ENCODE measurements at places on chromosomes 5 and 9.

- no peak for DNase-seq
Observed at GRCh38 chr5:146785065-146785464, 93.5 kb downstream of the PPP2R2B start.

DNA sequence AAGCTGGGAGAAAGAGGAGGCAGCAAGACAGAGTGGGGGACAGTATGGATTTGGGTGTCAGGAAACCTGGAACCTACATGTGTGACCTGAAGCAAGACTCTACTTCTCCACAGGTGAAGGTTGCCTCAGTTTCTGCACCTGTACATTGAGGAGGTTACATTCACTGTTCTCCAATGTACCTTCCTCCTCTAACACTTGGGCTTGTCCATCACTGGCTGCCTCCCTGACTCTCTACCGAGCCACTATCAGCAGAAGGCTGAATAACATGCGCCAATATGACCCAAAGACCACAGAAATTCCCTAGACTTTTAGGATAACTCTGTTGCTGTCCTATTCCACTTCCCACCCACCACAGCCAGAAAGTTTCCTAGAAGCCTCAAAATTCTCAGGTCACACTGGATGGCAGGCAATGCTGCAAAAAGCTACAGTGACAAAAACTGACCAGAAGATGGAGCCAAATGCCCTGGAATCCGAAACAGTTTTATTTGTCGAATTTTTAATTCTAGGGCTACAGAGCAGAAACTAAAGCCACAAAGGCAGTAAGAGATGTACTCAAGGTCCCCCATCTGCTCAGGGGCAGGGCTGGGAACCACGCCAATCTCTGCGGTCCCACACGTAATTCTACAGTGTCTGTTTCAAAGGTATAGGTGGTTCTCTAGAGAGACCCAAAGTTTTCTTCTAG, 64.4 kb downstream of the FAM114A2 start:
- DNase-seq = peak; percentile 68

DNA sequence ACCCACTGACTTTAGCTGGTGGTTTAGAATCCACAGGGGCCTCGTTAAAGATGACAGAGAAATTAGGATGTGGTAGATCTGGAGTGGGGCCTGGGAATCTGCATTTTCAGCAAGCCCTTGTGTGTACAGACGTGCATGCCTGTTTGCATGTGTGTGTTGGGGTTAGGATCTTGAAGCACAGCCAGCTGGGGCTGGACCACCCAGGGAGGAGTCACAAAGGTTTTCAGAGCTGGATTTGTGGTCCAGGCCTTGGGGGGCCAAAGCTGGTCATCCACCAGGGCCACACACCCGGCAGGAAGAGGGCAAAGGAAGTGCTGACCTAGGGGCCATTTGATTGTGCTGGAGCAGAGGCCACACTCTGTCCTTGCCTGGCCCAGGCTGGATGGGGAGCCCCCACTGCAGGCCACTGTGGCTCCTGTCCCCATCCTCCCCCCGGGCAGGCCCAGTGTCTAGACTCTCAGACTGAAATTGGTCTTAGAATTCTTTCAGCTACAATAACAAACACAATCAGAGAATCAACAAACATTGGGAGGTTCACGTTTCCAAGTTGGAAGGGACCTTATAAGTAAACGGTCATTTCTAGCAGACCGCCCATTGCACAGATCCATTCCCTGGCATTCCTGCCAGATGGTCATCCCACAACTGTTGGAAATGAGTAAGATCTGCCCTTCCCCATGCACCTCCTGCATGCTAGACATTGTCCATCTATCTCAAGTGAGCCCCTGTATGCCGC, 10.3 kb downstream of the CDX1 start:
- no peak for DNase-seq

GRCh38 chr5:163434401-163434866, 3.0 kb upstream of the CCNG1 start:
- no peak for DNase-seq

DNA sequence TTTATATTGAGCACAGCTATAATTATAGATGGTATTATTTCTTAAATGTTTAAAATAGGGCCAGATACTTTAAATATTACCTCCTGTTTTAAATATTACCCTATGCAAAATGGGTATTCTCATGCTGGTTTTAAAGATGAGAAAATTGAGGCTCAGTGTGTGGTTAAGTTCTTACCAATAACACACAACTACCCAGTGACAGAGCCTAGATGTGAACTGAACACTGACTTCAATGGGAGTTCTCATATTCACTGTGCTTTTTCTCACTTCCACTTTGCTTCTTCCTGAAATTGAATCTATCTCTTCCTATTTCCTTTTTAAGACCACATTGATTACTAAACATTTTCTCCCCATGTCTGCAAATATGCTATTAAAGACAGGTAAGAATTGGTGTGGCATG, 135.8 kb upstream of the TUSC1 start:
- no peak for DNase-seq

DNA sequence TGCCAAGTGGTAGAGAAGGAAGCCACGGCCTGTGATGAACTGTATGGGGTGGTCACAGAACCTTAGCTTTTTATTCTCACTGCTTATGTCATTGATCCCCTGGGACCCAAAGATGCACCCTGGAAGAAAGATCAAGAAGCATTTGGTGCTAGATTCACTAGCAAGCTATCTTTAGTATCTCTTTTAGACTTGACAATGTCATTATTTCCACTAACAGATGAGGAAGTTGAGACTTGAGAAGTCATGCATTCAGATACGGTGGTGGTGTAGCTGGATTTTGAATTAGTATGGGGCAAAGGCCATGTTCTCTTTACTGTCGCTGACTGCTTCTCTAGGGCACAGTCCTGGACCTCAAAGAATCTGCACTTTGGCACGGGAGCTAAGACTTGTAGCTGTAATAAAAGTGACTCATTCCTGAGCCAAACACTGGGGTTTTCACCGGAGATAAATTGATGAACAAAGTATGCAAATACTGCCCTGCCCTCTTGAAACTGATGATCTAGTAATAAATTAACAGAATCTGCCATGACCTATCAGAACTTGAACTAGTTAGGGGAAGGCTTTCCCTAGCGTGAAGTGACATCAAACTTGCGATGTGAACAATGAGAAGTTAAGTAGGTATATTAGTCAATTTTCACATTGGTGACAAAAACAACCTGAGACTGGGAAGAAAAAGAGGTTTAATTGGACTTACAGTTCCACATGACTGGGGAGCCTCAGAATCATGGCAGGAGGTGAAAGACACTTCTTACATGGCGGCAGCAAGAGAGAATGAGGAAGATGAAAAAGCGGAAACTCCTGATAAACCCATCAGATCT, 5.4 kb downstream of the GDA start:
- DNase-seq = no peak

- DNase-seq = no peak
Observed at GRCh38 chr5:66520854-66521253, 75.3 kb upstream of the MAST4 start.

- DNase-seq = no peak
Observed at GRCh38 chr5:77356740-77357139, 135.4 kb downstream of the WDR41 start.

DNA sequence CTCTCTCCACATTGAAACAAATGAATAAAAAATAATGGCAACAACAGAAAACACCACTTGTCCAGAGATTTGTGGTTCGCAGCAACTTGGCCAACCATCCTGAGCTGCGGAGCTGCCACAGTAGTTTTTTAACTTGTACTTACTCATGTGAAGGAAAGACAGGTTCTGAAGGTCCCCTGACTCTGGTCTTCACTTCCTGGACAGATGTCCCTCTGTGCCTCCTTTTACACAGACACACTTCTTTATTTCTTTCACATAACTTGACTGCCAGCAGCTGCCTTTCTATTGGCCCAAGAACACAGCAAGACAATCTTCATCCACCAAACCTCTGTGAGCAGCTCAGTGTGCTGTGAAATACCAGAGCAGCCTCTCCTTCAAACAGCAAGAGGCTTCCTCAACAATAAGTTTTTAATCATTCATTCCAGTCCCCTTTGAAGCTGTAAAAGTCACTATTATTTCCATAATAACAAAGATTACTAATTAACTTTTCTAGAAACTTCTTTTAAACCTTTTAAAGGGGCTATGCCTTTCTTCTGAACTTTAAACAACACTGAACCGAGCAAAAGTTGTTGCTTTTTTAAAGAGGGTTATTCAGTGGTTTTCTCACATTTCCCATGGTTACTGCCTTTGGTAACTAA, 198.7 kb downstream of the NR2F1-AS1 start:
- DNase-seq = no peak

DNA sequence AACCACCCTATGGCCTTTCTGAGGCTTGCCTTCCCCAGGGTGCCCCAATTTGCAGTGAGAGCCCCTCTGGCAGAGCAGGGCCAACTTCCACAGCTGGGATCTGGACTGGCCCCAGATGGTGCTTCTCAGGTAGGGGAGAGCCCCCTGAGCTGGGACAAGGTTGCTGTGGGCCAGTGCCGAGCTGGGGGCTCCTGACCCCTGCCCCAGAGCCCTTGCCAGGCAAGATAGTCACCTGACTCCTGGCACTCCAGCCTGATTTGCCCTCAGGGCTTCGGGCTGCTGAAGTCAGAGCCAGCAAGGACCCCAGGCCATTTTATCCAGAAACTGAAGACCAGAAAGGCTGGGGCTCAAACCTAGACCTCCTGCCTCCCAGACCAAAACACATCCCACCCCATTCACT, 33.4 kb upstream of the AKNA start:
- no peak for DNase-seq

GRCh38 chr5:76855961-76856360, 6.1 kb downstream of the S100Z start:
- no peak for DNase-seq

- DNase-seq = no peak
Observed at GRCh38 chr5:168162464-168162863, 129.0 kb upstream of the WWC1 start.

- DNase-seq = peak; percentile 58
Observed at GRCh38 chr9:136189394-136190236, 15.3 kb downstream of the LHX3 start.

GRCh38 chr9:34145165-34145564, 18.7 kb upstream of the DCAF12 start:
- DNase-seq = no peak

DNA sequence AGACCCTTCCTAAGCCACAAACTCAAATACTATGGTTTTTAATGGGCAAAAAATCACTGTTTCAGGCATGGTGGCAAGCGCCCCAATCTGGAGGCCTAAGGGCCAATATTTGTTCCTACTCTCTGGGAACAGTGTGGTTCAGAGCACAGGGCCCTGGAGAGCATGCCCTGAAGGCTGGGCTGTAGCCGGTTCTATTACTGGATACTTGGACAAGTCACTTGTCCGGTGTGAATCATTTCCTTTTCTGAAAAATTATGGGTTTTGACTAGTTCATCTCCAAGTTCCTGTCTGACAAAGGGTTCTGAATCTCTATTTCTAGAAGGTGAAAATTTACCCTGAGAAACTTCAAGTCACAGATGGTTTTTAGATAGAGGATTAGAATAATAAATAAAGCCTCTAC, 75.0 kb downstream of the OTULIN start:
- DNase-seq = no peak

GRCh38 chr9:129486756-129487657, 133.9 kb downstream of the C9orf50 start:
- no peak for DNase-seq

DNA sequence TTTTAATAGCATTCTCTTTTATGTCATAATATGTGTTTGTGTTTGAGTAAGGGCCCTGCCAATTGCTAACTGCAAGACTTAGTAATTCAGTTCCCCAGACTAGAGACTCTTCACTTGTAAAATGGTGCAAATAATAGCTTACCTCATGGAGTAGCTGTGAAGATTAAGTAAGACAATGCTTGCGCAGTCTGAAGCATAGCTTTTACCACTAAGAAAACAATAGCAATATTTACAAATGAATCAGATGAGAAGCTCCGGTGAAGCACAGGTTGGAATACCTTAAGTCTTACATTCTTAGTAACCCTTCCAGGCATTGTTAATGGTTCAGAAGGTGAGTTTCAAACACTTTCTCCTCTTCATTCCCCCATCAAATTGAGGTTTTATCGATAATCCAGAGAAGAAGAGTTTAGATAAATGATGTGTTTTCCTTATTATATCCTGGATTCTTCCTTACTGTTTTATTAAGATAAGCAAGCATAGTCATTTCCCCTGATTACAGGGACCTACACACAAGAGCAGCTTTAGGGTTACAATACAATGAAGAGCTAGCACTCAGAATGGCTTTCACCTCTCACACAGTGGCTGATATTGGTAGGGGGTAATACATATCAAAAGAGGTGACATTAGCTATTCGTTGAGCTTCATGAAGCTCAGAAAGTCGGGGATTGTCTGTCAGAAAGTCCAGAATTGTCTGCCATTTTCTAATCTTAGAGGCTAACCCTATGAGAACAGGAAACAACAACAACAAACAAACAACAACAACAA, 96.4 kb upstream of the EDIL3 start:
- DNase-seq = no peak

DNA sequence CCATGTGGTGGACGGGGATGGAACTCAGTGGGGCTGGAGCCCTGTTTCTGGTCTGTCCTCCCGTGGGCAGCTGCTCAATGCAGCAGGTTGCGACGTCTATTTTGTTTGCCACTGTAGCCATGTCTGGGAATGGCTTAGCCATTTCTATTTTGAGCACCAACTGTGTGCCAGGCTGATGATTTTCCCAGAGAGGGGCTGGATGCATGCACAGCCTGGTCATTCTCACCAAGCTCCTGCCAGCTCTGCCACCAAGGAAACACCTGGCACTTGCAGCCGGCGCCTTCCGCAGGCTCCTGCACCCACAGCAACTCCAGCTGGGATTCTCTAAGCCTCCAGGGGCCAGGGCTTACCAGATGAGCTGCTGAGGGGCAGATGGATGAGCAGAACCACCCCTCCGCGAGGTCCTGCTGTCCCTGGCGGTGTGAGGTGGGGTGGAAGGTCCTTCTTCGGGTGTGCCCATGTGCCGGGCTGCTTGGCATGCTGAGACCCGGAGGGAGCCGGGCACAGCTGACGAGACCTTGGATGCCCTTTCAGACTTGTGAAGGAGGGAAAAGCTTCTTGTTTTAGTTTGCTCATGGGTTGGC, 151.2 kb downstream of the RXRA start:
- DNase-seq = no peak

- DNase-seq = no peak
Observed at GRCh38 chr9:11158063-11158462, 545.3 kb upstream of the PTPRD start.

DNA sequence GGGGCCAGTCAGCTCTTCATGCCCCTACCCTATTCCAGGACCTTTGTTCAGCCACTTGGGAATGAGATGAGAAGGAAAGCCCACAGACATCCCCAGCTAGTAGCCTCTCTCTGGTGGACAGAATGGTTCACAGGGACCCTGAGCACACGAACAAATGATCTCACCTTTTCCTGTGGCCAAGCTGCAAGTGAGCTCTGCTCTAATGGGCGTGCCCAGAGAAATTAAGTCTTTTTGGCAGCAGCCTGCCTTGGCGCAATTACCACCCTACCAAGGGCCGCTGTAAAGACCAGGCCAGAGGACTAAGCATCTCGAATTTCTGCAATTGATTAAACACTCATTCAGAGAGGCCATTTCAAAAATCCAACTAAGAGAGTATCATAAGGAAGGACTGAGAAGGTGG, 56.0 kb downstream of the WHRN start:
- no peak for DNase-seq

DNA sequence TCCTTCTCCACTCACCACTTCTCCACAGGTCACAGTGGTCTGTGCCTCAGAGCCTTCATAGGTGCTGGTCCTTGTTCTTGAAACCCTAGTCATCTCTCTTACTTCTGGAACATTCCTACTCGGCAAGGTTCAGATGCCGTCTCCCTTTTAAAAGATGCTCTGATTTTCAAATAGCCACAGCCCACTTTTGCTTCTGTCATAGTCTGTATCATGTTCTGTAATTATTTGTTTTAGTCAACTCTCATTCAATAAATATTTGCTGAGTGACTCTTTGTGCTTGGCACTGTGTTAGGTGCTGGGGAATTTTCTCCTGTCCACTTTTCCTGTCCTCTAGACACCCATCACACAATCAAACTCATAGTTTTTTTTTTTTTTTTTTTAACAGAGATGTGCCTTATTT, 181.3 kb upstream of the IL12B start:
- DNase-seq = no peak

All from hematopoietic multipotent progenitor cell treated with erythropoietin and hydrocortisone succinate and interleukin-3 and kit ligand, for 15 days (in vitro differentiated cells).